ENCODE measurements at places on chromosomes 1 and 21.

DNA sequence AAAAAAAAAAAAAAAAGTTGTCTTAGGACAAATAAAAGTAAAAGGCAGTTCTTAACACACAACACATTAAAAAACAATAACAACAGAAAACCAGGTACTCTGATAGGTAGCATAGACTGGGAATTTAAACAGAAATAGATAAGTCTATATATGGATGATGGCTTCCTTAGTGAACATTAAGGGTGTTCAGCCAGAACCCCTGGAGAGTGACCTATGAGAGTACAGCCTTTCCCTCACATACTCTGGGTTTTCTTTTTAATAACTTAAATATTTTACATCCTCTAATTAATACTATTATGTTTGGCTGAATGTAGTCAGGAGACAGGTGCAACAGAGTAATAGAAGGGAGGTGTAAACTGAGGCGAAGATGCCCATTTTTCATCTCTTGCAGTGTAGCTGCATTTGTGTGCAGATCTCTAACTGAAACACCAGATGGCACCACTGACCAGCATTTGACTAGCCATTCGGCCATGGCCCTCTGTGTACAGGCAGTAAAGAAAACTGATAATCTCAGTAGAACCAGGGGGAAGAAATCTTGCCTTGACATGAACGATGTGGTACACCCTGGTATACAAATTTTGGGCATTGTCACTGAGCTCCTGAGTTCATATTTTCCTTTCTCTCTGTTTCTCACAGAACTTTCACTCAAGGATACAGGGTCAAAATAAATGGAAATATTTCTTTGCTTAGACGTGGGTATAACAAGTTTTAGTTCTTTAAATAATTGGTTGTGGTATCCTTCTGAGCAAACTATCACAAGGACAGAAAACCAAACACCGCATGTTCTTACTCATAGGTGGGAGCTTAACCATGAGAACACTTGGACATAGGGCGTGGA is 7.6 kb downstream of the TTF2 start:
- peak; percentile 55 for DNase-seq

- no peak for DNase-seq
Measured at GRCh38 chr1:167714098-167714438, 7.7 kb upstream of the MPZL1 start.

DNA sequence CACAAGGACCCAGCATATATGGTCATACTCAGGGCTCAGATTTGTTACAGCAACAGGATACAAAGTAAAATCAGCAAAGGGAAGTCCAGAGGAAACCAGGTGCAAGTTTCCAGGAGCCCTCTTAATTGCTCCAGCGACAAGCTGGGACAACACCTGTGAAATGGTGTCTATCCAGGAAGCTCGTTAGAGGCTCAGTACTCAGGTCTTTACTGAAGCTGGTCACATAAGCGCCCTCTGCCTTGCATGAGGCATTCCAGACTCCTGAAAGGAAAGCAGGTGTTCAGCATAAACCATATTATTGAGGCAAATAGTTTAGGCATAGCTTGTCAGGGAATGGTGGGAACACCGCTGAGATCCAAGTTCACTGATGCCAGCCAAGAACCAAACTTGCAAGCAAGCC is 231.0 kb downstream of the SLC35F3 start:
- DNase-seq, result peak; percentile 60

DNA sequence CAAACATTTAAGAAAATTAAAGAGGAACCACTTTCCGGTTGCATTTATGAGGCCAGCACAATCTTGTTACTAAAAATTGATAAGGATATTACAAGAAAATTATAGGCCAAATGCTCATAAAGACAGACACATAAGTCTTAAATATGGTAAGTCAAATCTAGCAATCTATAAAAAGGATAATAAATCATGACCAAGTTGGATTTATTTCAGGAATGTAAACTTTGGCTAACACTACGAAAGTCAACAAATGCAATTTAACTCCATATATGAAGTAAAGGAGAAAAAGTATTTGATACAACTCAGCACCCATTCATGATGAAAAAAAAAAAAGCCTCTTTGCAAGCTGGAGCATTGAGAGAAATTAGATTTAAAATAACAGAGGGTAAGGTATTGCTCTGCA is 6.3 kb downstream of the HHAT start:
- DNase-seq, result no peak

- peak; percentile 47 for DNase-seq
Measured at GRCh38 chr1:14815175-14815877, 216.8 kb downstream of the KAZN start.

DNA sequence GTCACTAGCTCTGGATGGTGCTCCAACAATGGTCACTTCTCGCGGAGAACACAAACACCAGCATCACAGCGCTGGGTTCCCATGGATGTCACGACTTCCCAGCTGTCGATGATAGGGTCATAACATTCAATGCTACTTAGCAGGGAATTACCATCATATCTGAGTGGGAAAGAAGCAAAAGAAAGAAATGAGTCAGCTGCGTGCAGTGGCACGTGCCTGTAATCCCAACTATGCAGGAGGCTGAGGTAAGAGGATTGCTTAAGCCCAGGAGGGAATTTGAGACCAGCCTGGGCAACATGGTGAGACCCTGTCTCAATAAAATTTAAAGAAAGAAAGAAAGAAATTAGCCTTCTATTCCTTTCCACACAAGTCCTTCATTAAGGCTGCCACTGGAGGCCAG is 3.6 kb upstream of the RABIF start:
- no peak for DNase-seq

DNA sequence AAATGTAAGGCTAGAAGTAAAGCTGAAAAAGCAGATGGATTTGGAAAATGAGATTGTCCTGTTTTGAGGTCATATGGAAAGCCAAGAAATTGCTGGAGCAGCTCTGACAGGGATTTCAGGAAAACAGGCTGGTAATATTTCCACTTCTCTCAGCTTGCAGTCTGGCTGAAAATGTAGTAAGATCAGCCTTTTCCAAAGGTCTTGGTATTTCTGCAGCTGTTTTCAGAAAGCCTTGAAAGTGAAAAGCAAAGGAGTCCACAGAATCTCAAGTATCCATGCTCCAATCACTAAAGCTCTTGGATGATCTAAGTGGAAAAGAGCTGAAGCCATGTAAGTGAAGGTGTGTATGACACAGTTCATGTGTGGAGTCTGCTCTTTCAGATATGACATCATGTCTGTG is 41.6 kb upstream of the APOBEC4 start:
- DNase-seq, result no peak

GRCh38 chr1:39105841-39106765 is 80.0 kb downstream of the NDUFS5 start:
- DNase-seq, result peak; percentile 44

DNA sequence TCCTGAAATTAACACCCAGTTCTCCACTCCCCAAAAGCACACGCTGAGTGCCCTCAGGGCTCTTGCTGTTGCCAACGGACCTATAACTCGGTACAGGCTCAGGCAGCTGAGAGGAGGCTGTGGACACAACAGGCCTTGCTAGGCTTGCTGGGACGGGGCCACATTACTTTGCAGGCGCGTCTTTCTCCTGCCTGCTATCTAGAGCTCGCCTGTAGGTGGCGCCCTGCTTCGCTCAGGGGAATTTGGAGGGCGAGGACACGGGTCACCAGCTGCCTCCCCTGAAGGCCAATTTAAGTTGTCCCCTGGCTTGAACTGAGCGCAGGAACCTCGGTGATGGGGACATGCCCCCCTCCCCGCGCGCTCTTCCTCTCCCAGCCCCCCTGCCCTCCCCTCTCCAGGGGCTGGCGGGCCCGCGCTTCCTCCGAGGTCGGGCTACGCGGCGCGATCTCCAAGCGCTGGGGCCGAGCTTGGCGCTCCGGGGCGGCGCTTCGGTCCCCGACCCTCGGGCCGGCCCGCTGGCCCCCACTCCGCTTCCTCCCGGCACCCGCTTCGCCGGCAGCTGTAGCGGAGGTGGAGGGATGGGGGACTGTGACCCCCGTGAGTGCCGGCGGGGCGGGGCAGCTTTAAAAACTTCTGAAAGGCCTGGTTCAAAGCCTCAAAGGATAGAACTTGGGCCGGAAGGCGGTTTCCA is 32.4 kb upstream of the NFIA start:
- DNase-seq, result peak; percentile 76

- no peak for DNase-seq
Measured at GRCh38 chr1:221343607-221344006, 398.3 kb downstream of the DUSP10 start.

DNA sequence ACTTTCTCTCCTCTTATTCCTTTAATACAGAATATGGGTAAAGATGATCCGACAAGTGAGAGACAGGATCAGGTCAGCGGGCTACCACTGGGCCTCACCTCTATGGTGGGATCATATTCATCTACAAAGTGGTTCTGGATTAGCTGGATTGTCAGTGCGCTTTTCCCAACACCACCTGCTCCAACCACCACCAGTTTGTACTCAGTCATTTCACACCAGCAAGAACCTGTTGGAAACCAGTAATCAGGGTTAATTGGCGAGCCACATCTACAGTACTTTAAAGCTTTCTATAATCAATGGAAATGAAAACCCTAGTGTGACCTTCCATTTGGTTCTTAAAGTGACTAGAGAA is 643 bp downstream of the NRAS start:
- DNase-seq, result no peak

DNA sequence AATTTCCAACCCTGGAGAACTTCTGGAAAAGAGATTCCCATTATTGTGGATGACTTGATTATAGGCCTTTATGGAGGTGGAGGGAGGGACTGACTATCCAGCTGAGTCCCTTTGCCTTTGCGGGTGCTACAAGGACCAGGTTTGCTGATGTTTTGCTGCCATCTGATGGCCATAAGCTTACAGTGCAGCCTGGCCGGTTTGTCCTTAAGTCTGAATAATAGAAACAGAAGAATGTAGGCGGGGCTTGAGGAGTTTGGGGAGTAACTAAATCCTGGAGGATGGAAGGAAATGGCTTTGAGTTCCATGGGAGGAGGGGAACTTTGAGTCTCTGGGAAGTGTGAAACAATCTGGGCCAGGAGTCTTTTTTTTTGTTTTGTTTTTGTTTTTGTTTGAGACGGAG is 55.7 kb upstream of the CD1D start:
- DNase-seq, result peak; percentile 79

DNA sequence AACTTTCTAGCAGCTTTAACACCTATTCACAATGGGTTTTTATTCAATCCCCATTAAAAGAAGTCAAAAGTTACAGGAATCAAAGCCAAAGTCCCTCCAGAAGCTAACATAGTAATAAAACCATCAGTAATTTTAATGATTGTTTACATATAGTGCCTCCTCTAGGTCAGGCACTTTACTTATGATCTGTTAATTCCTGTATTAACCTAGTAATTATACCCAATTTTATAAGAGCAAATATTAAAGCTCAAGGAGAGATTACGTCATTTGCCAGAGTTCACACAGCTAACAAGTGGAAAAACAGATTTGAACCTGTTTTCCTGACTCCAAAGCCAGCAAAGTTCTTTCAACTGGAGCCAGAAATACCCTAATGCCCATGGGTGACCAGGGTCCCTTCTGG is 112.9 kb upstream of the F3 start:
- no peak for DNase-seq

- no peak for DNase-seq
Measured at GRCh38 chr1:18569811-18570545, 60.7 kb upstream of the PAX7 start.

- DNase-seq, result no peak
Measured at GRCh38 chr1:240338837-240339236, 247.2 kb downstream of the FMN2 start.

- DNase-seq, result no peak
Measured at GRCh38 chr1:68376441-68376840, 73.3 kb downstream of the RPE65 start.

DNA sequence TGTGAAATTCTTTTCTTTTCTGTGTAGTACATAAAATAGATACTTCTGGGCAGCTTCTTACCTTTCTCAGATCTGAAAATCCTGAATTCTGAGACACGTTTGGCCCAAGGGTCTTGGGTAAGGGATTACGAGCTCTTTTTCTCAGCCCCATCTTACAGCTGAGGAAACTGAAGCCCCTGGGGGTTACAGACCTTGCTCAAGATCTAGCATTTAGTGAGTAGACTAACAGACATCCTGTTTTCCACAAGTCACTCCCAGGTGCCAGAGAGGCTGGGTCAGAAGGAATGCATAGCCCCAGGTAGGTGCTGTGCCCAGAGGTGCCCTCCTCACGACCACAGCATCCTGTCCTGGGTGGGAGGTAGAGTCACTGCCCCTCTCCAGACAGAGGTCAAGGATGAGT is 13.2 kb upstream of the CREG1 start:
- no peak for DNase-seq

DNA sequence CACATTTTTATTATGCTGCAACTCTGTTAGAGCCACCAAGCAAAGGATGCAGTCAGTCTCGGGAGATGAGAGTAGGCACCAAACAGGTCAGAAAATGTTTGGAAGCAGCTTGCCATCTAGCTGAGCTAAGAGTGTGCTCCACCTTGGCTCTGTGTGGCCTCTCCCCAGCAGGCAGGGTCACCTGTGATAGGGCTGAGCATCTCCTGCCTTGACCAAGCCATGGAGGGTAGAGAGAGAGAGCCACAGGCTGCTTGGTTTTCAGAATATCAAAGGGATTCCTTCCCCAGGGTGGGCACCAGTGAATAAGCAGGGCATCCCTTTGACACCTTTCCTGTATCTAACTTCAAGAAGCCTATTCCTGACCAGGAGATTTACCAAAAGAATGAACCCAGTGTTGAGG is 135.5 kb downstream of the SDCCAG8 start:
- DNase-seq, result no peak

- no peak for DNase-seq
Measured at GRCh38 chr1:47906009-47906432, 91.2 kb downstream of the TRABD2B start.

DNA sequence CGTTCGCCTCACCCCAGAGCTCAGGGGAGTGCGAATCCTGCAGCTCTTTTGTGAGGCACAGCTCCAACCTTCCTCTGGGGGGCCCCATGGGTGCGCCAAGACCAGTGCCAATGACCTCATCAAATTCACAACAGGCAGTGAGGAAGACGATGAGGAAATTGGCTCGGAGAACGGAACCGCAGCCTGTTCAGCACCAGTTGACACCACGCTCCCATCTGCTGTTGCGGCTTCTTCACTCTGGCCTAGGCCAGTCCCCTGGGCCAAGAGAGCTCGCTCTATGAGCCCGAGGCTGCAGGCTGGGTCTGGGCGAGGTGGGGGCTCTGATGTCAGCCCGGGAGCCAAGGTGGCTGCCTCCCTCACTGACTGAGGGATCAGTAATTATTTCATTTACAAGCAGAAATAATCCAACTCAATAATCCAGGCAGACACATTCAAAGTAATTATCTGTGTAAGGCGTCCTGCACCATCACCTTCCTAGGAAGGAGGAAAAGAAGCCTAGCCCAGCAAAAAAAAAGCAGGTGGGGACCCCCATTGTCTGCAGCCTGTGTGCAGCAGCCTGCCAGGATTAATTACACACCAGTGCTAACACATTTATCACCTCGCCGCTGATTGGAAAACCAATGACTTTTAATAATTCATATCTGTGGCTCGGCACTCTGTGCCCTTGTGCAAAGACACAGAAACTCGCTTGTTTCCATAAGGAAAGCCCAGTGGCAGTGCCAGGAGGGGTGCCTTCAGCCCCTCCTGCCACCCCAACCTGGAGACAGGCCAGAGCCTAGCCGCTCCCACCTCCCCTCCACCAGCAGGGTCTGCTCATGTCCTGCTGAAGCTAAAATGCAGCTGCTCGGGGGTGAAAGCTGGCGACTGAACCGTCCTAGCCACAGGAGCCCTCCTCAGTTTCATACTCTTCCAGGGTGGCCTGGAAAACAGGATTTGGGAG is 1.9 kb downstream of the PLEKHA6 start:
- DNase-seq, result peak; percentile 43

GRCh38 chr1:166127003-166127402 is 39.8 kb downstream of the FAM78B start:
- DNase-seq, result no peak

GRCh38 chr1:86914601-86914997 is at the start of gene HS2ST1:
HS2ST1 (plus strand) TSS chr1:86914635.
- DNase-seq, result no peak

- DNase-seq, result no peak
Measured at GRCh38 chr21:46181953-46182547, 2.2 kb downstream of the SPATC1L start.
